ENCODE measurements at places on chromosomes 7 and 10. TPM values are rescaled to one million over a fixed set of nuclear protein-coding genes. Genes with fewer than 3 reads are reported as not detected.

DNA sequence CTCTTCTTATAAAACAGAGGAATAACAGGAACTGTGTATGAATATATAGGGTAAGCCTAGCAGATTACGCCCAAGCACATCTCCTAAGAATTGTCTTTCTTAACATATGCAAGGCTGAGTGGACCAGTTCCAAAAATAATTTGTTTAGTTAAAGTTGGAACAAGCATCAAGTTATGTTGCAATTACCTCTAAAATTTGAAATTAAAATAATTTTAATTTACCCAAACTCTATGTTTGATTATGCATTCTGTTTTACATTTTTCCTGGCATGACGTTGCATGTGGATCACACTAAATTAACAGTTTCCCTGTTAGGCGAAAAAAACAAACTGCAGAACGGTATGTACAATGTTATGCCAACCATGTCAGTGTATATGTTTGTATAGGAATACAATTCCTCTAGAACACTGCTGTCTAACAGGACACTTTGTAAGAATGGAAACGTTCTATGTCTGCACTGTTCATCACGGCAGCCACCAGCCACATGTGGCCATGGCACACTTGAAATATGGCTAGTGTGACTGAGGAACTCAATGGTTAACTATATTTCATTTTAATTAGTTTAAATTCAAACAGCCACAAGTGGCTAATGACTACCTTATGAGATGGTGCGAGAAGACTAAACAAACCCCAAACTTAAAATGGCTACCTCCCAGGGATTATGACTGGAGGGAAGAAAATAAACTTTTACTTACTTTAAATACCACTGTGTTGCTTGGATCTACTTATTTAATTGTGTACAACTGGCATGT lies 281.1 kb upstream of the KLF14 start:
- DNase-seq = no peak

DNA sequence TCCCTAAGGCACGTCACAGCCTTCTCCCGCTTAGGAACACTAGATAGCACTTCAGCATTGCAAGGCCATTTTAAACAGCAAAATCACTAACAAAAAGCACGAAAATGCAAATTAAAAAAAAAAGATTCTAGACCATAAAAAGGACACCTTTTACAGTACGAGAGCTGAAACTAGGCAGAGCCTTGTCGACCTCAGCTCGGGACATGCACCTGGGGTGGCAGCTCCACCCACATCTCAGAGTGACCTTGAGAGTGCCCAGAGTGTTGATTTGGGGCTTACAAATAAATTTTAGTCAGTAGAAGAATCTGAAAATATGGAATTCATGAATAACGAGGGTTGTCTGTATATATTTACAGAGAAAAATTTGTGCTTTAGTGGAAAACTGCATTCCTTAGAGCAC lies 1.1 kb downstream of the MRPS24 start:
- DNase-seq = no peak

RASSF4 gene
- total RNA-seq = 1.3 TPM

DNA sequence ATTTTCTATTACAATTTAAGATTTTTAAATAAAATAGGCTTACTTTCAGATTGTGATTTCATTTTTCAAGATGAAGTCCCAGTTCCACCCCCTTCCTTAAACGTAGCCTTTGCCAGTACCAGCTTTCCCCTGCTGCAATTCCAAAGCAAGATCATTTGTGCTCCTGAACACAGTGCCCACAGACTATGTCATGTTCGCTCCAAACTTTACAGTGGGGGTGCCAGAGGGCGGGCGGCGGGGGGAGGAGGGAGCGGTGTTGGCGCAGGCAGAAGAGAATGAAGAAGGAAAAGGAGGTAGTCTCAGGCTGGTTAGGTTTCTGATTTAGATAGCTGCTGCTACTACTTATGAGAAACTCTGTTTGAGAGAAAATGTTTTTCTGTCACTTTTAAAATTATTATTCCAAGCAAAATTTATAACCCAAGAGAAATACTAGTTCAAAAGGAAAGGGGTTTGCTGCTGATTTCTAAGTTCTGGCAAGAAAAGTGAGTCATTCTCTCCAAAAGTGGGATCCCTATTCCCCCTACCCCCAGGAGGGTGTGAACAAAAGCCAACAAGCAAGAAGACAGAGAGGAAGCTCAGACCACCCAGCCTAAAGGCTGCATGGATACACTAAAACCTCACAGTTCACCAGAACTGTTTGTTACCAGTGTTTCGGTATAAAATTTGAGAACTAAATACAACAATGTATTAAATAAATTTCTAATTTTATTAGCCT lies 109.6 kb downstream of the SRPK2 start:
- no peak for DNase-seq

CACNB2 gene
- not detected for total RNA-seq

LIPN gene
- not detected for total RNA-seq

- no peak for DNase-seq
Observed at GRCh38 chr7:66409493-66409892, 204.4 kb downstream of the TPST1 start.

DNA sequence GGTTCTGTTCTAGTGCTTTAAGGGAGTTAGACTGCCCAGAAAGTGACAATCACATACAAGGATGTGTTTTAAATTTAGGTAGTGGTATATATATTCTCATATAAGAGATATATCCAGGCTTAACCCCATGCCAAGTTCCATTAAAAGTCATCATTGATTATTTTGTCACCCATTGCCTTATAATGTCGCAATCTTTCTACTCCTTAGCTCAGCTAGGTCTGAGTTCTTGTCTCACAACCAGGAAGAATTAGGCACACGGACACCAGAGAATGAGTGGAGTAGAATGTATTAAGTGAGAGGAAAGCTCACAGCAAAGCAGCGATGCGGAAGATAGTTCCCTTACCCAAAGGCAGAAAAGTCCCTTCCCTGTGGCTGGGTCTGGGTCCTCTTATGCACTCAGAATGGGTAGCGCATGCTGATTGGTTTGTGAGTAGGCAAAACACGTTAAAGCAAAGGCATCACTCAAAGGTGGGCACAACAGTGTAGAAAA lies 197.2 kb upstream of the AHR start:
- no peak for DNase-seq

DNA sequence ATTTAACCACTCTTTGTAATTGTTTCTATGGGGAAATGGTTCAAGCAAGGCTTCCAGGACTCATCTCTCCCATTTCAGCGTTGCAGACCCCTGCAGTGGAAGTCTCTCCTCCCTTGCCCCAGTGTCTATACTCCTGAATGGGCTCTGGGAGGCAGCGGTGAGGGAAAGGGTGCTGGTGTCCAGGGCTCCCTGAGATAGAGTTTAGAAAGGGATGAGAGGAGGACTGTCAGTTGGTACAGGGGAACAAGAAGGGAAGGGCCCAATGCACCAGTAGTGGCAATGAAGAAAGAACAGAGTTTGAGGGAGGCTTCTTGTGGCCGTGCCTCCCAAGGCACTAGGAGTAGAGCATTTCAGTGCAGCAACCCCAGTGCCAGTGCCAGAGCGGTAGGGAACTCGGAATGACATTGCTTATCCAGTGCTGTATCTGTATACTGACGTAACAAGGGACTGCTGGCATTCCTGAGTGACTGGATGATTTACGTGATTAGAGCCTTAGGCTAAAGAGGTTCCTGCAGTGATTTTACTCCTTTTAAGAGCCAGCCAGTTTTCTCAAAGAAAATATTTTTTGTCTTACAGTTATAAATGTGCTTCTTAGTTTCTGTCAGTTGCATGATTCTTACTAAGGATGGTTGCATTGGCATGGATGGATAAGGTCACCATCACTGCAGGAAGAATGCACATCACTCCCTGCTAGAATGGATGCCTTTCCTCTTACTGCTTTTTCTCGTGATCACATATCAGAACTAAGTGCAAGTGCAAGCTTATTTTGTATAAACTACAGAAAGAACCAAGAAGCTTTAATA lies 28.0 kb downstream of the PRPF18 start:
- no peak for DNase-seq

- DNase-seq = no peak
Observed at GRCh38 chr10:97925308-97925938, 75.8 kb downstream of the GOLGA7B start.

GRCh38 chr7:55305135-55305534 lies 60.0 kb upstream of the LANCL2 start:
- no peak for DNase-seq

- DNase-seq = no peak
Observed at GRCh38 chr7:70588191-70588921, 543.6 kb upstream of the GALNT17 start.

ATP6V0A4 gene
- 0.32 TPM for total RNA-seq

- DNase-seq = peak; percentile 71
Observed at GRCh38 chr10:14971867-14972448, 12.8 kb downstream of the MEIG1 start.

NPY gene
- total RNA-seq = not detected

STRA8 gene
- total RNA-seq = not detected

SPDYE2 gene
- total RNA-seq = not detected

DNA sequence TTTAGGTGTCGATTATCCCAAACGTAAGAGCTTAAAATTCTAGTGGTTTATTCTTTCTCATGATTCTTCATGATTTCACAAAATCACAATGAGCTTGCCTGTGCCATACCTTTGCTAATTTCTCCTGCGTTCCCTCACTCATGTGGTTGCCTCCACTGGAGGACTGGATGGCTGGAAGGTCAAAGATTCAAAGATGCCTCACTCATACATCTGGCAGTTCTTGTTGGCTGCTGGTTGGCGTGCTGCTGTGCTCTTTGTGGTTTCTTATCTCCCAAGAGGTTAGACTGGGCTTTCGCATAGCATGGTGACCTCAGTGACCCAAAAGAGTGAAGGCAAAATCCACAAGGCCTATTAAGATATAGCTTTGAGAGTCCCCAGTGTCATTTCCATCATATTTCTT lies 877.6 kb upstream of the AUTS2 start:
- no peak for DNase-seq

TLX1 gene
- not detected for total RNA-seq

PPP1R3C gene
- 0.63 TPM for total RNA-seq

SLC25A13 gene
- total RNA-seq = 11.3 TPM

PRKAR2B gene
- 0.93 TPM for total RNA-seq

GRCh38 chr7:149006345-149006725 lies 22.0 kb downstream of the PDIA4 start:
- no peak for DNase-seq

GIMAP7 gene
- 34.5 TPM for total RNA-seq

DNA sequence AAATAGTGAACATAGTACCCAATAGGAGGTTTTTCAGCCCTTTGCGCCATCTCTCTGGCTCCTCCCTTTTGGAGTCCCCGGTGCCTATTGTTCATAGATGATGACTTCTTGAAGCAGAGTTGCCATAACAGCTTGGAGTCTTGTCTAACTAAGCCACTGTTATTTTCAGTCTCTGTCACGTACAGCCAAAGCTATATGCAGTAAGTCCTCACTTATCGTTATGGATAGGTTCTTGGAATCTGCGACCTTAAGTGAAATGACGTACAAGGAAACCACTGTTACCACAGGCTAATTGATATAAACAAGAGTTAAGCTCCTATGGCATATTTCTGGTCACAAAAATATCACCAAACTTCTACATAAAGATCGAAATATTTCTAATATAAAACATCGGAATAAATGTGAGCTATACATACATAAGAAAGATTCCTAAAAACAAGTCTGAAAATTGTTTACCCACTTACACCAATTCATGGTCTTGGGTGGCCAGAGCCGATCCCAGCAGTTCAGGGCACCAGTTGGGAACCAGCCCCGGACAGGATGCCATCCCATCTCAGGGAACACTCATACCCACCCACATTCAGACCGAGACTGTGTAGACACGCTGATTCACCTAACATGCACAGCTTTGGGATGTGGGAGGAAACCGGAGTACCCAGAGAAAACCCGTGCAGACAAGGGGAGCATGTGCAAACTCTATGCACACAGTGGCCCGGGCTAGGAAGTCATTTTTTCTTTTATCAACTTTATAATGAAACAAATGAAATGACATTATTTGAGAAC lies 76.0 kb upstream of the PRPS1L1 start:
- no peak for DNase-seq

GRCh38 chr10:75229971-75230370 lies 5.8 kb downstream of the COMTD1 start:
- no peak for DNase-seq

GRCh38 chr7:25310896-25311295 lies 82.6 kb upstream of the NPVF start:
- no peak for DNase-seq

GBX1 gene
- total RNA-seq = 0.16 TPM

PPRC1 gene
- total RNA-seq = 74.7 TPM

DNA sequence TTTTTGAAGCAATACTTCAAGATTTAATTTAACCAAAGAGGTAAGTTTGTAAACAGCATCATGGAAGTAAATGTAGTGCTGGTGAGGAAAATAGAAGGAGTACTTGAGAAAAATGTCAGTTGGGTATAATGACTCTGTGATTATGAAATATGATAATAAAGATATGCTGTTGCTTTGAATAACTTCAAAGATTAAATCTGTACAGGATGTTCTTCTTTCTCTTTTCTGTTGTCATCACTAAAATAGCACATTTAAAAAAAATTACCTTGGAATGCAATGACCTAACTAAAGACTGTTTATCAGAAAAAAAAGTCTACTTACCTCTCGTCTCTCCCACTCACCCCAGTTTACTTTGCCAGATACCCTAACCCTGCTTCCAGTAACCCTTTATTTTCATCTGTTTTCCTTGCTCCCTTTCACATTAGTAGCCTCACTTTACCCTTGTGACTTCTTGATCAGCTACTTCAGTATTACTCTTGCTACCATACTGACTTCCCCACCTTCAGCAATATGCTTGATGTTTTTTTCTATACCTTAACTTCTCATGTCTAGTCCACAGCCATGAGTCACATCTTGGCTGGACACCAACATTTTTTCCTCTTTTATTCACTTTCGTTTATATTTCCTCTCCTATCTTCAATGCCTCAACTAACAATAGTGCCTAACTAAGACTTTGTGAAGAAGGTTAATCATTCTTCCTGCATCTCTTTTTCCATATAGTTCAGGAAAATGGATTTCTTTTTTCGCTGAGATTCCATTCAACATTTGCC lies 29.7 kb upstream of the TAS2R16 start:
- DNase-seq = no peak

ANKRD7 gene
- total RNA-seq = 0.34 TPM

DNA sequence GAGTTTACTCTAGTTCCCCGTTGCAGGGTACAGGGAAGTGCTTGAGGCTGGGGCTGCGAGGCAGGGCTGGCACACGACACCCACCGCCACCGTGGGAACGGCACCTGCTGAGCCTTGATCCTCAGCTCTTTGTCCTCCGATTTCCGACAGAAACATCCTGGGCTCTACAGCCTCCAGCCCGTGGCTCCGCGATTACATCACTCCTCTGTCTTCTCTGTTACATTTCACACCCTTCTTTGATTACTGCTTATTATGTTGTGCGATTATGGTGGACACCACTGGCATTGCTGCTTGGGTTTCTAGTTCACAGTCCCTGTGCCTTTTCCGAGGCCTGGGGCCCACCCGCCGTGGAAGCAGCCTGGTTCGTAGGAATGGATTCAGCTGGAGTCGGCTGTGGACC lies 26.9 kb downstream of the FKBP6 start:
- DNase-seq = no peak

- peak; percentile 16 for DNase-seq
Observed at GRCh38 chr7:87475359-87476178, at the start of gene ABCB4. Gene ABCB4, minus strand, starts transcription at chr7:87475680. Its CDS starts 215 bp downstream, at chr7:87475465.

OAT gene
- total RNA-seq = 39.6 TPM

GRCh38 chr10:37754538-37755323 lies 102.7 kb downstream of the ZNF248 start:
- DNase-seq = peak; percentile 5

All from activated CD4-positive, alpha-beta T cell treated with anti-CD3 and anti-CD28 coated beads for 36 hours (primary cell).